ENCODE measurements at places on chromosomes 6 and 20. TPM values are rescaled to one million over a fixed set of nuclear protein-coding genes. Genes with fewer than 3 reads are reported as not detected.

DNA sequence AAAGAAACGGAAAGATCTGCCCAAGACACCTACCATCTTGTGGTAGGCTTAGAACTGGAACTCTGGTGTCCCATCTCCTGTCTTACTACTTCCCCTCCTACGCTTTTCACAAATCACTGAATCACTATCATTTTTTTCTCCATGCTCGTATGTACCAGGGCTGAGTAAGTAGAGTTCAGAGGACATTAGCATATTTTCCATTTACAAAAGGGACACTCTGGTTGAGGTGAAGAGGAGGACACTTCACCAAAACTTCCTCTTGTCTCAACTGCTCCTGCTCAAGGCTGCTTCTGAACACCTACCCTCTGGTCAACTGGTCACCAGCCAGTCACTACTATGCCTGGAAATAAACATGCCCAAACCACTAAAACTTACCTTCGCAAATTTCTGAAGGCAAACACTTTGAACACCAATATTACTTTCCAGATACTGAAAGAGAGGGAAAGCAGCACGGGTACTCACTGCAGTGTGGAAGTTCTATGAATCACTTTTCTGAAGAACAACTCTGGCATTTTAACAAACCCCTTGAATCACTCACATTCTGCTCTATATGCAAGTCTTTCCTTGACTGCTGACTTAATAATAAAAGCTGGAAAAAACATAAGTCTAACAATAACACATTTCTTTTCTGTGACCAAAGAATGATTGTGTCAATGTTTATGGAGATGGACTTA, 123.3 kb downstream of the INSM1 start:
- no peak for DNase-seq

TMEM217 gene
- 0.51 TPM for total RNA-seq

CST2 gene
- total RNA-seq = not detected

- no peak for DNase-seq
Observed at GRCh38 chr6:52125139-52125538, 37.7 kb upstream of the PKHD1 start.

DNA sequence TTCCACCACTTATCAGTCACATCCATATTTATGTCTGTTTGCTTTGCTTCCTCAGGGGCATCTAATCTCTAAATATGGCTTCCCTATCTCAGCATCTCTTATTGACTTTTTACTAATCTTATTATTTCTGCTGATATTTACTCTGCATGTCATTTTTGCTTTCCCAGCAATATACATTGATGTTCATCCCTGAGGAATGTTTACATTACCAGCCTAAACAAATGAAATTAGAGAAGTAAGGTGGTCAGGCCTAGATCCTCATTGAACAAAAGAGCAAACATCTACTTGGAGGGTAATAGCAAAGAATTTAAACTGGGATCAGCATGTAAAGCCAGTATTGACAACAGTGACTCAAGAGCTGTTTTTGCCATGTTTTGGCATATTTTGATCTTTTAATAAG, 546.4 kb downstream of the MMUT start:
- DNase-seq = no peak

FAM209A gene
- 0.45 TPM for total RNA-seq

DNA sequence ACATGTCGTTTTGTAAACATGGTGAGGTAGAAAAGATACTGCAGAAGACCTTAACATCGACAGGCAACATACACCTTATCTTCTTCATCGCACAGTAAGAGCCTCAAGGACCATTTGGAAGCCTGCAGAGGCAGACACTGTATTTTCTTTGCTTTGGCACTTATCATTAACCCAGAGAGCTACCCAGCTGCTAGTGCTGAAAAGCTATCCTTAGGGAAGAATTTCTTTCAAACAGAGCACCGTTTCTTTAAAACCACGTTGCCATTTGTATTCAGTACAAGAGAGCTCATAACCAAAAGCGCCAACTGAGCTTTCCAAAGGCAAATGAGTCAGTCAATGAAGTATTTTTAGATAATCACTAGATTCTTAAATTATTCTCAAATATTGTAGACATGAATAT, 306.6 kb downstream of the EPM2A start:
- DNase-seq = no peak

DNA sequence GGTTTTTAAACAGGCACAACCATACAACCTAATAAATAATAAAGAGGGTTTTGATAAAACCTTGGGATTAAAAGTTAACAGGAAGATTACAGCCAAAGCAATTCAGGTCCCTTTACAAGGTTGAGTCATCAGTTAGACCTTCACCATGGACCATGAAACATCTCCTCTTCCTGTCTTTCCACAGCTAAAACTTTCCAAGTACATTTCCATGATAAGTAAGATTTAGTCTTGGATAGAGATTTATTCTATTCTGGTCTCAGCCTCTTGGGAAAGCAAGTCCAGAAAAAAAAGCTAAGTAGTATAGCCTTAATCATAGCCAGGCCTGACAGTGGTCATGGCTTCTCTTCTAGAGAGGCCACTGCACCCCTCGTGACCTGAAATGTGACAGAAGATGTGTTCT, 2.9 kb upstream of the PRSS35 start:
- no peak for DNase-seq

TNXB gene
- 187 TPM for total RNA-seq

- no peak for DNase-seq
Observed at GRCh38 chr6:11921017-11921438, 91.1 kb upstream of the HIVEP1 start.

- no peak for DNase-seq
Observed at GRCh38 chr20:6766433-6766832, 1.1 kb upstream of the BMP2 start.

- DNase-seq = no peak
Observed at GRCh38 chr6:90144396-90144795, 152.2 kb downstream of the BACH2 start.

GRCh38 chr6:31534011-31534410, 5.2 kb downstream of the MCCD1 start:
- no peak for DNase-seq

GRCh38 chr20:50438986-50439407, 71.2 kb upstream of the PTPN1 start:
- DNase-seq = no peak

DNA sequence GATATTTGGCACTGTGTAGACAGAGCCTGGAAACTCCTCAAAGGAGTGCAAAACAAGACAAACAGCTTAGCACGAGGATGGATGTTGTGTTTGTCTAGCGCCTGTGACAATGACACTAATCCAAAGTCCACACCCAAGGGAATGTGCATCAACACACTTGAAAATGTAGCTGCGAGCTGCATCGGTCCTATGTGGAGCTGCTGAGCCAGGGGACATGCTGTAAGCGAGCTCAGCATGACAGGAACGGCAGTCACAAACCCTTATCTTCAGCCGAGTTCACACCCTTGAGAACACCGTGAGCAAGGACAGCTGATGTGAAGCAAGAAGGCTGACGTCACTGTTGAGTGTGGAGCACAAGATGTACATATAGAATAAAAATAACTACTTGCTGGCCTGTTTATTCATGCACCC, 684.3 kb downstream of the QKI start:
- DNase-seq = no peak

DNA sequence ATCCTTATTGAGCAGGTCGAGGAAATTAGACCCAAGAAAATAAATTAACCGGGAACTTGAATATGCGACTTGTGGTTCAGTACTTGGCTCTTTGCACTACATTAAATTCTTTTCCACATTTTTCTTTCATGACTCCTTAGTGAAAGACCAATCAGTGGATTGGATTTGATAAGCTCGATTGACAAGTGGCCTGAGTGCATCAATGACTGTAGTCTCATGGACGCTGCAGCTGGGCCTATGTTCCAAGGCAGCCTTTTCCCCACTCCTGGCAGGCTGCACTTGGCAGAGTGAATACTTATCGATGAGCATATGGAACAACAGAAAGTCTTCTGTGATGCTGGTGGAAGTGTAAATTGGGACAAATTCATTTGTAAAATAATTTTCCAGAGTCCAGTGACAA, 210.8 kb upstream of the EXOC2 start:
- DNase-seq = no peak

BAG2 gene
- 4.4 TPM for total RNA-seq

DNA sequence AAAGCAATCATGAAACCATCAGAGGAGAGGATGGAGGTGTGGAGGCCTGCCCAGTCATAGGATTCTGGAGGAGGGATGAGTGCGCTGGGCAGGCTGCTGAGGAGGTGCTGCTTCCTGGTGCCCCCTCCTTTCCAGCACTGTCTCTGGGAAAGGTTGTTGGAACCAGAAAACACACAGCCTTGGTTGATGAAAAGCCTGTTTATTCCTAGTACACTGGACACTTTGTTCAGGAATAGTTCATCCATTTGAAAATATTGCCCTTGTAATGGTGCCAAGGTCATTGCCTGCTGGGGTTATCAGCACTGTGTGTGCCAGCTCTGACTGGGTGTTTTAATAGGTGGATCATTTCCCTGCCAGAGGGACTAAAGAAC, 83.7 kb upstream of the ARMC2 start:
- DNase-seq = no peak

DNA sequence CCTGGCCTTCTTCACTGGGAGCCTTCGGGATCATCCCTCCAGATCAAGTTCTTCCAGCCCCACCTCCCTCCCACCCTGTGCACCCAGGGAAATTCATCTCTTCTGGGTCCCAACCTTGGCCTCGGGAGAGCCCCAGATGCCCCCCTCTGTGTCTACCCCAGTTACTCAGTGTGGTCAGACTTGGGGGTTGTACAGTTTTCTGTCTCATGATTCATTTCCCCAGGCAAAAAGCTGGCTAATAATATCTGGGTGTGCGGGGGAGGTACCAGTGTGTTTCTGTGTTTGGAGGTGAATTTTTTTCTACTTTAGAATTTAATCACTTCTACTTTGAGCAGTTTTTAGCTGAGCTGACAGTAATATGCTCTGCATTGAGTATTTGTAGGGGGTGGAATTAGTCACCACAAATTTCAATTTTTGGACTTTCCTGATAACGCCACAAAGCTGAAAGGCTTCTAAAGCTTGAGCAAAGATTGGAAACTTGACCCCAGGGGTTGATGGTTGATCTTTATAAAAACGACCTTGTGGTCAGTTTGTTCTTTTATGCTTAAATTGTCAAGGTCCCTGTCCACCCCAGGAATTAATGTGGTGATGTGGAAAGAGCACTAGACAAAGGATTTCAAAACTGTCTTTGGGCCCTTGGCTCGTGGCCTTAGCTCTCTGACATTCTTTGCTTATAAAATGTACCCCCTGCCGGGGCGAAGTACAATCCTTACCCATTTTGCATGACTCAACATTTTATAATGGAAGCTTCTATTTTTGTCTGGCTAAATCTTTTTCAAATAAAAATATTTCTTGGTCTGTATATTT, 284.7 kb upstream of the TAB2 start:
- DNase-seq = no peak

DZANK1 gene
- total RNA-seq = 1.3 TPM

MEP1A gene
- 0.35 TPM for total RNA-seq

- DNase-seq = no peak
Observed at GRCh38 chr20:12049125-12049524, 131.4 kb downstream of the BTBD3 start.

EBF4 gene
- total RNA-seq = 6.0 TPM

- DNase-seq = no peak
Observed at GRCh38 chr6:131862476-131862875, 54.7 kb downstream of the ENPP1 start.

HLA-DOA gene
- total RNA-seq = 5.0 TPM

- no peak for DNase-seq
Observed at GRCh38 chr6:47179286-47179685, 130.4 kb downstream of the TNFRSF21 start.

GNMT gene
- 0.61 TPM for total RNA-seq

- no peak for DNase-seq
Observed at GRCh38 chr6:124466949-124467348, 495.3 kb upstream of the RNF217 start.

DNA sequence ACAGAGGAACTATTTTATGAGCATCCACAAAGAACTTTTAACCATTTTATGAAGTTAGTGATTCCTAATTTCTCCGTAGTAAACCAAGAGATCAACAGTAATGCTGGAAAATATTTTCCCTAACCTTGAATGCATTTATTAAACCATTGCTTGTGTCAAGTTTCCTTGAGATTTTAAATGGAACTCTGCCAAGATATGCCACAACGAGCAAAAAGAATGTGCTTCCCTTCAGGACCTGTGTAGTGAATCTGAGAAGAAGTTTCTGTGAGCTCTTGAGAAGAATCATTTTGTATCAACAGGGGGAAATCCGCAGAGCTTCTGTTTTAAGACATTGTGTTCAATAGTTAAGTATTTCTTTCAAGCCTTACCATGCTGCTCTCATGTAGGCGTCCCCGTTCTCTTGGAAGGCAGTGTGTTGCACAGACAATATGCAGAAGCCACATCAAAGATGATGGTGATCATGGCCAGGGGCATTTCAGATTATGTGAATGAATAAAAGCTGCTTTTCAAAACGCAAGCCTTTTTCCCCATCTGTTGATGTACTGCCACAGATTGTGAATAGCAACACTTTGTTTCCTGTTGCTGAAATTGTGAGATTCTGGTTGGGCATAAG, 439.8 kb downstream of the BMP2 start:
- no peak for DNase-seq

TTBK1 gene
- 0.06 TPM for total RNA-seq

BMP5 gene
- not detected for total RNA-seq

EYS gene
- 0.48 TPM for total RNA-seq

- peak; percentile 79 for DNase-seq
Observed at GRCh38 chr6:119742188-119742803, 392.7 kb upstream of the MAN1A1 start.

NOX3 gene
- total RNA-seq = not detected

- DNase-seq = no peak
Observed at GRCh38 chr6:84635081-84635761, 129.2 kb downstream of the TBX18 start.

DNA sequence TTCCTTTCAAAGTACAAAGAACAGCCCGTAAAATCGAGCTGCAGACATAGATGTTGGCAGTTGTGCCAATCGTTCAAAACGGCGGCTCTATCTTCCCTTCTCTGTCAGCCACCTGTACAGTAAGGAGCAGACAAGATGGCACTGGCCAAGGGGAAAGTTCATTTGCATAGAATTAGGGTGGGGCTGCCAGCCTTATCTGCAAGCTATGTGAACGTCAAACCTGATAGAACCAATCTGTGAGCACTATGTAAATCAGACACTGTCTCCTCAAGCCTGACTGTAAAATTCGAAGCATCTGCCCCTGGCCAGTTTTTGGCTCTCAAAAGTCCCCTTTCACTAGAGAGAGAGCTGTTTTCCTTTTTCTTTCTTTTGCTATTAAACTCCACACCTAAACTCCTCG, 374.5 kb downstream of the EPM2A start:
- DNase-seq = no peak

All from mesenteric fat pad (tissue), 1 donor.